Caudate nucleus (tissue), 63 donors: ENCODE measurements at places on chromosomes 6 and 20.

- no peak for DNase-seq
Measured at GRCh38 chr6:60952500-60952899, 1333.5 kb downstream of the KHDRBS2 start.

GRCh38 chr20:23114018-23114417 lies 27.9 kb upstream of the CD93 start:
- DNase-seq = no peak

- no peak for DNase-seq
Measured at GRCh38 chr6:111278731-111279130, 191.4 kb downstream of the SLC16A10 start.

DNA sequence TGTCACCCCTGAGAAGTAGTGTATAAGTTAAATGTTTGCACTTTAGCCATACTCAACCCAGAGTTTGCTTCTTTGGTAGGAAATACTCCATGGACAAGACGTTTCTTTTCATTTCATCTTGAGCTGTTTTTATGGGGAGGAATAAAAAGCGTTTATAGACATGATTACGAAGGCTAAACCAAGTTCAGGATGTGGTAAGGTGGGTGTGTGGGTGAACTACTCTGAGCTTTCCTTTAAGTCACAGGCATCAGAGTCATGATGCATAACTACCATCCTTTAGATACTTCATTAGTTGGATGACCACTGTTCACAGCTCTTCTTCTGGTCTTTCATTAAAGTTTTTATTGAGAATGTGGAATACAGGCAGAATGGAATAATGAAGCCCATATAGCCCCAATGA lies 48.9 kb downstream of the EBF4 start:
- DNase-seq = no peak

- DNase-seq = no peak
Measured at GRCh38 chr6:116191881-116192280, 62.0 kb downstream of the TSPYL4 start.

DNA sequence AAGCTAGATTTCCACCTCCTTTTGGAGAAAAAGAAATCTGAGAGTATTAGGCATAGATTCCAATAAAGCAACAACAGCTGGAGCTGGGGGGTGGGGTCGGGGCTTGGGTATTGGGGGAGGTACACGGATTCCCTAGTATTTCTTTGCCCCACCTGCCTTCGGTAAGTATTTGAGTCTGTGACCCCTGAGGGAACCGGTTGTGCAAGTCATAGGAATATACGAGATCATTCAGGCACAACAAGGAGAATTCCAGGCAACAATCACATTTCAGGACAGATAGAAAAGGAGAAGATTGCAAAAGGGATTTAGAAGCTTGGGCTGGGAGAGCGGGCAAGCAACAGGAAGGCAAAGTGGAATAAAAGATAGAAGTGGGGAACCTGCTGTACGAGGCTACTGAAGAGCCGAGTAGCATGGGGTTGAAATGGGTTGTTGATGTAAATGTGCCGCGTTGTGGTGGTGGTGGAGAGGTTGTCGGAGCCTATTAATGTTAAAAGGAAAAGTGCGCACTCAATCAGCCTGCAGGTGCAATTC lies 148.9 kb downstream of the BCAS1 start:
- no peak for DNase-seq

- DNase-seq = no peak
Measured at GRCh38 chr20:33594743-33595142, 67.4 kb upstream of the C20orf144 start.

DNA sequence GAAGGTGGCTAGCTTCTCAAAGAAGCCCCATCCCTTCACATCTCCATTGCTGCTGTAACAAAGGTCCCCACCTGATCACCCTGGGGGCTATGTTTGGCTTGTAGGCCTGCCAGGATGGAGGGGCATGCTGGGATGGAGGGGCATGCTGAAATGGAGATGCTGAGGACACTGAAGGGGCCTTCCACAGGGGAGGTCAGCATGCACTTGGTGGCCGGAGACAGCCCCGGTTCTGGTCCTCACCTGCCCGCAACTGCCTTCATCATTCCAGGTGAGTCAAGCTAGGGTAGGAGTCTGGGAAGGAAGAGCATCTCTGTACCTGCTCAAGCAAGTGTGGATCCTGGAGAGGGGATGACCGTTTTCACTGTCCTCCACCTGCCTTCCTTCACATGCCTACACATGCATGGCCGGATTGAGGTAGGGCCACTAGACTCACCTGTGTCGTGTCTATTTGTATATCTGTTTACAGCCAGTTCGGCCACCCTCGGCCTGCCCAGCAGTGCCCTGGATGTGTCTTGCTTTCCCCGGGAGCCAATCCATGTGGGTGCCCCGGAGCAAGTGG lies 6.0 kb downstream of the L3MBTL1 start:
- DNase-seq = no peak

DNA sequence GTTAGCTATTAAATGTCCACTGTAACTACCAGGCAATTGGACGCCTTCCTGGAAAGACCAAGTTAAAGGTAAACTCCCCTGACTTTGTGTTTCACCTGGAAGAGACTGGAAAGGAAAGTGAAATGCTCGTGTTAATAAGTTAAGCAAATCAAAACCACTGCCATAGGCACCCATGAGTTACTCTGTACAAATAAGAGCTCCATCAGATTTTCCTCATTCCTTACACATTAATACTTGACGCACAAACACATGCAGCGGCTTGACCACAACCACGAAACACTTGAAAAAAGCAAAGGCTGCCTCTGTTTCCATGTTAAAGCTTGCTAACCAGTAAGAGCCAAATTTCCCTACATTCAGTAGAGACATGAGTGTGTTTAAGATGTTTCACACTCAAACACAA lies 19.8 kb downstream of the GCM1 start:
- DNase-seq = no peak

DNA sequence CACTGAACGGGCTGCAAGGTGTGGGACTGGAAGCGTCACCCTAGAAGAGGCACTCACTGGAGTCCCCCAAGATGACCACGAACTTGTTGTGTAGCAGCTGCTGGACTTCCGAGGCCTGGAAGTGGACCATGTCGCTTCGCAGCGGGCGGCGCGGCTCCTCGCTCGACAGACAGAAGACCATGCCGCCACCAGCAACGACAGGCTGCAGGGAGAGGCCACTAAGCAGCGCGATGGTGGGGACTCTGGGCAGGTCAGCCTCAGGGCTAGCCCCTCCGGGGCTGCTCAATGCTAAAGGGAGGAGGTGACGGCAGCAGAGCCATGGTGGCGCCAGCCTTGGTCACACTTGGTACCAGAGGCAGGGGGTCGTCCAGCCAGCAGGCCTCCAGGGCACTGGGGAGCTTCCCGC lies 720 bp downstream of the PCED1A start:
- DNase-seq = no peak

DNA sequence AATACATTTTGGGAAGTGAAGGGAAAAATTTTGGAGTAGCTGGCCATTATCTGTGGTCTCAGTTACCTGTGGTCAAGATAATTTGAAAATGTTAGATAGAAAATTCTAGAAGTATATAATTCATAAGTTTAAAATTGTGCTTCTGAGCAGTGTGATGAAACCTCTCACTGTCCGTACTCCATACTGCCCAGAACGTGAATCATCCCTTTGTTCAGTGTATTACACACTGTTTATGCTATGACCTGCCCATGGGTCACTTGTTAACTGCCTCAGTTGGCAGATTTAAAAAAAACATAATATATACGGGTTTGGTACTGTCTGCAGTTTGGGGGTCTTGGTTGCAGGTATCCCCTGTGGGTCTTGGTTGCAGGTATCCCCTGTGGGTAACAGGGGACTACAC lies 4.1 kb upstream of the CALHM5 start:
- DNase-seq = no peak

DNA sequence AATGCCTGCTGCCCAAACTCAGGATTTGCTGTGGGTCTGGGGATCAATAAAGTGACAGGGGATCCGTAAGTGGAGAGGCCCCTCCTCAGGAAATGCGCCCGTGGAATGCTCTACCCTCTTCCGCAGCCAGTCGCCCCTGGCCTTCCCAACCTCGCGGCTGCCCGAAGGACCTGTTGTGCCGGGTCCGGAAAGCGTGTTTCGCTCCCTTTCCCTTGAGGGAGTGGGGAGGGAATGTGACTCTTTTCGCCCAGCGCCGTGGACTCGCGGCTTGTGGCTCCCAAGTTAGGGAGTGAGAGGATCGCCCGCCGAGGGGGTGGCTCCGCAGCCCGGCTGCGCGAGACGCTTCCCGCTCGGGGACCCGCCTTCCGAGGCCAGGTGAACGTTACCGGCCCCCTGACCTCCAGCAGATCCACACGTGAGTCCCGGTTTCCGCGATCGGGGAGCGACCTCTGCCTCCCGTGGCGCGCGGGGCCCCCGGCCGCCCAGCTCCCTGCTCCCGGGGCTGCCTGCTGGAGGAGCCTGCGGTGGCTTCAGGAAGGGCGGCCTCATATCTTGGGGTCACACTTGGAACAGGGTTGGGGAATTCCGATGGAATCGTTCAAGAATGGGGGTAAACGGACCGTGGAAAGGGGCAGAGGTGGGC lies 666 bp downstream of the TPD52L1 start:
- no peak for DNase-seq

DNA sequence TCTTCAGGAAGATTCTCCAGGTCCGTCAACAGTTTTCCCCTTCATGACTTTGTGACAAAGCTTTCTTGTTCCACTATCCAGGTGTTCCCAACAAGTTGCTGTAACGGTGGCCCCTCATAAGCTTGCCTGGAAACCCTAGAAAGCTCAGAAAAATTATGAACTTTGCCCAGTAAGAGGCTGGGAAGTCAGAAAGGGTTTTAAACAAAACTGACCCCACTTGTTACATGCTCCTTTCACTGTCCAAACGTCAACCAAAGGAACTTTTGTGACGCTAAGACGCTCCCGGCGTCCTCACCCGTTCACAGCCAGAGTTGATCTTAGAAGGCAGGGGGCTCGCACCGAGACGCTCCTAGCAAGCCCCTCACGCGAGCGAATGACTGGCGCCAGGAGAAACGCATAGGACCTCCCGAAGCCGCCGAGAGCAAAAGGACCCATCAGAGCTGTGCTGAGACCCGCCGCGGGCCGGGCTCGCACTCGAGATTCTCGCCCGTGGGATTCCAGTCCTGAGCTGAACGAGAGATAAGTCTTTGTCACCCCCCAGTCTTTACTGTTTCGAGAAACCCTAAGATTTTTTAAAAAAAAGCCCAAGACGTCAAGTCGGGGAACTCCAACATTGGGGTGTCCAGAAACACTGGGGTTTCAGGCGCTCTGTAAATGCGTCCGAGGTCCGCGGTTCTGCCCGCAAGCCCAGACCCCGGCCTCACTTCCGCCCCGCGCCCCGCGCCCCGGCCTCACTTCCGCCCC lies 544 bp upstream of the ACAT2 start:
- no peak for DNase-seq

DNA sequence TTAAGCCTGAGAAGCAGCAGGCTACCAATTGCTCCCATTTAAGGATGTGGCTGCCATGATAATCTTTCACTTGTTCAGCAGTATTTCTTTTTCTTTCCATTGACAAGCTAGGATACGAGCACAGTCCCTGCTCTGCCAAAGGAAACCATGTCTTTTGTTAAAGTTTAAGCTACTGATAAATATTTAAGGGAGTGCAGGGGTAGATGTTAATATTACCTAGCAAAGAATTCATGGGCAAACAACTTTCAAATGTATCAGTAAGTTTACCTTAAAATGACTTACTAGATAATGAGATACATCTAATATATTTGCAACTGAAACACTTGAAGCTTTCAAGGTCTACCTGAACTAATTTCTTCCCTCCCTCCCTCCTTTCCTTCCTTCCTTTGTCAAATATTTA lies 77.3 kb downstream of the OPN5 start:
- DNase-seq = no peak

- DNase-seq = no peak
Measured at GRCh38 chr20:3753501-3754275, 13.9 kb downstream of the ADISSP start.
